ENCODE measurements at places on chromosomes 7 and 10.

- DNase-seq = no peak
Observed at GRCh38 chr10:48332166-48332870, 25.8 kb downstream of the MAPK8 start.

- peak; percentile 98 for DNase-seq
Observed at GRCh38 chr7:154928136-154929005, 74.6 kb downstream of the PAXIP1 start.

GRCh38 chr7:140053812-140054539 lies 8.8 kb downstream of the PARP12 start:
- peak; percentile 73 for DNase-seq

DNA sequence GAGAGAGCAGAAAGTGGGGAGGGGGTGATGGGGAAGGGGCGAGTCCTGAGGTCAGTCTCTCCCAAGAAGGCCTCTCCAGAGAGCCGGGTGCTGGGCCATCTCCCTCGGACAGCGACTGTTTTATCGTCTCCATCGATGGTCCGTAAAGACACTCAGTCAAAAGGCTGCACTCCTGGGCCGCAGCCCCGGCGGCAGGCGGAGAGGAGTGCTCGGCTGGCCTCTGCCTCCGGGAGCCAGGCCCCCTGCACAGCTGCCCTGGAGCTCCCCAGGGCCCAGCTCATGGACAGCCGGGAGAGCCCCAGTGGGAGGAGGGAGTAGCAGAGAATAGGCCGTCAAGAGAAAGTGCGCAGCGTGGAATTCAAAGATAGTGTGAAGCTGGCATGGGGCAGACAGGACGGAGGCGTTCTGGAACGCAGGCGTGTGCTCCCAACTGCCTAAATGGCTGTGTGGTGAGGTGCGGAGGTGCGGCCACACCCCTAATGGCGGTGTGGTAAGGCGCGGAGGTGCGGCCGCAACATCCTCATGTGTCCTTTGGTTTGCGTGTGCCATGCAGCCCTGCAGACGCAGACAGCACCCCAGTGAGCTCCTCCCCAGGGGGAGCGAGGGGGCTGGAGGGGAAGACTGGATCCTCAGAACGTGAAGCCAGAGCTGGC lies 477.5 kb upstream of the FOXK1 start:
- DNase-seq = no peak

- DNase-seq = no peak
Observed at GRCh38 chr10:132178672-132179545, 7.8 kb upstream of the DPYSL4 start.

- DNase-seq = no peak
Observed at GRCh38 chr10:48767373-48768143, 82.9 kb downstream of the WDFY4 start.

DNA sequence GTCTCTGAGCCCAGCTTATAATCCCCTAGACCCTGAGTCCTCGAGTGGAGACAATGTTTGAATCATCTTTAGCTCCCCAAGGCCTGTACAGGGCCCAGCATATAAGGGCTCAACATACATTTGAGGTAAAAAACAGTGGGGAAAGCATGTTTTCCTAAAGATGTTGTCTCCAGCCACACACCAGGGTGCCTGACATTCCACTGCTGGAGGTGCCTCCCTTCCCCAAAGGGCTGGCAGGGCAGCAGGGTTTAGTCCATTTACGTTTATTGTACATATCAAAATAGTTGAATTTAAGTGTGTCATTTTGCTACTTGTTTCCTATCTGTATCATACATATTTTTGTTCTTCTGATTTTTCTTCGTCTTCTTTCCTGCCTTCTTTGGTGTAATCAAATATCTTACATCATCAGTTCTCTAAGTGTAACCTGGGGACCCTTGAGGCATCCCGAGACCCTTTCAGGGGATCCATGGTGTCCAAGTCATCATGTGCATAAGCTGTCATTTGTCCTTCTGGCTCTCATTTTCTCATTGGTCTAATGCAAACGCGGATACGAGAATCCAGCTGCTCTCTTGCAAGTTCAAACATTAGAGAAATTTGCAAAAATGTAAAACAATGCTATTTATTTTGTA lies 101.6 kb downstream of the PDGFA start:
- DNase-seq = no peak

GRCh38 chr7:44470628-44471245 lies 19.7 kb downstream of the NUDCD3 start:
- no peak for DNase-seq

GRCh38 chr7:82600531-82600930 lies 157.0 kb upstream of the CACNA2D1 start:
- DNase-seq = no peak

- DNase-seq = no peak
Observed at GRCh38 chr7:12716134-12716681, 28.8 kb downstream of the ARL4A start.

DNA sequence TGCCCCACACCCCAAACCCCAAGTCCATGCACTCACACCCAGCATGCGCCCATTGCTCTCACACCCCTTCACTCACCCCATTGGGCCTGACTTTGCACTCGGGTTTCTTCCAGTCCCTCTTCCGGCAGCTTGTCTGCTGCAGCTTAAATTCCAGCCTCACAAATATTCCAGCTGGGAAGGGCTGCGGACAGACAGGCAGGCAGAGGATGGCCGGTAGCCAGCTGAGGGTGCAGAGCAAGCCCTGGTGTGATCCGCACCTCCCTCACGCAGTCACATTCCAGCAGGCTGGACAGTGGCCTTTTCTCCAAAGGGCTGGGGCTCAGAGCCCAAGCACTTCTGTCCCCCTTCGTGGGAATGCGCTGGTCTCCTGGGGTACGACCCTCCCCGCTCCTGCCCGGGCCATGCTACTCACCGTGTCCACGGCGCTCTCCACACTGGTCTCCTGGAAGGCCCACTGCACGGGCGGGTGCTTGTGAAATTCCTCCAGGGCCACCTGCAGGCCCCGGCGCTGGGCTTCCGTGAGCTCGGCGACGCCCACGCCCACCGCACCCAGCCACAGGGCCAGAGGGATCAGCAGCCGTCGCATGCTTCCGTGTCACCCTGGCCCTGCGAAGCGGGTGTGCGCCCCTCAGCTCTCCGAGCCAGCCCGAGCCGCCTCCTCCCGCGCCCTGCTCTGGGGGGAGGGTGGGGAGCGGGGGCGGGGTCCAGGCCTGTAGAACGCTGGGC lies 1.2 kb downstream of the RARRES2 start:
- no peak for DNase-seq

DNA sequence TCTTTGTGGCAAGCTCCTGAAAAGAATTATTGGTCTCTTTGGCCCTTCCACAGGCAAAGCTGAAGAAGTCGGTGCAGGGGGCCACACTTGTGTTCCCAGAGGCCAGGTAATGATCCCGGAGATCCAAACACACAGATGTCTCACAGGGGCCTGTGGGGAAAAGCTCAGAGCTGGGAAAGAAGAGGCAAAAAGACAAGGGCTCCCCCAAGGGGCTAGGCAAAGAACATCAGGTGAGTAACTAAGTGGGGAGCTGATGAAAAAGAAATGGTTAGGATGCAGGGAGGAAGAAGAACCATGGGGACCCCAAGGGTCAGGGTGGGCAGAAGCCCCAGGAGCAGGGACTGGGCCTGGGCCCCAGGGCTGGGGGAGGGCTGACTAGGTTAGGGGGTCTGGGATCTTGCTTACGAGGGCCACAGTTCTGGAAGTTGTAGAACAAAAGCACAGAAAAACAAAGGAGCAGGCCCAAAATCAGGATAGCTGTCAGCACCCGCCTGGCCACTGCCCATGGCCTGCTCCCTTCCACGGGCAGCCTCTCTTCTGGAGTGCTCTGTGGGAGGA lies 1.1 kb downstream of the KEL start:
- peak; percentile 13 for DNase-seq

DNA sequence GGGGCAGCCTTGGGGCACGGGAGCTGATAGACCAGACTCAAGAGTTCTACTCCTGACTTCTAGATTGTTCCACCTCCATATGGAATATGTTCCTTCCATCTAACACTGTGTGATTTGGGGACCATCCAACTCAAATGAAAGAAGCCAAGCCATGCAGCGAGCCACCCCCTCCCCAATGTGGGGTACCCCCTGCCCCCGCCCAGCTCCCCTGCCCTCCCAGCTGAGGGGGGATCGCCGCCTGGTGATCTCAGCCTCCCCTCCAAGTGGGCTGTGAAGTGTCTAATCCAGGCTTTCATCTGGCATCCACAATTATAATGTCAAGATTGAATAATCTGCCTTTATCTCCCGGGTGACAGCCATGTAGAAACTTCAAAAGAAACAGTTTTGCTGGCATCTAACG lies 246.1 kb downstream of the RPS24 start:
- no peak for DNase-seq

DNA sequence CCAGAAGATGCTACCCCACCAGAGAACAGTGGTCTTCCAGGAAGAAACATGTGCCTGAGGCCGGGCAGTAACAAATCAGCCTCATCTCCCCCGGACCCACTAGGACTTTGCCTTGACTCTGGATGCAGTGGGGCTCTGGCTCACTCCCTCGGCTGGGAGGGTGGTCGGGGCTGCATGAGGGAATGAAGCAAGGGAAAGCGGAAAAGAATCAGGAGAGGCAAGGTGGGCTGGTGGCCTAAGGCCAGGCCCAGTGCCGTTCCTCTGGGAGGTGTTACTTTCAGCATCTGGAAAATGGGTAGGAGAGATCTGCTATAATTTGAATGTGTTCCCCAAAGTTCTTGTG lies 51.8 kb downstream of the CLEC2L start:
- DNase-seq = no peak

DNA sequence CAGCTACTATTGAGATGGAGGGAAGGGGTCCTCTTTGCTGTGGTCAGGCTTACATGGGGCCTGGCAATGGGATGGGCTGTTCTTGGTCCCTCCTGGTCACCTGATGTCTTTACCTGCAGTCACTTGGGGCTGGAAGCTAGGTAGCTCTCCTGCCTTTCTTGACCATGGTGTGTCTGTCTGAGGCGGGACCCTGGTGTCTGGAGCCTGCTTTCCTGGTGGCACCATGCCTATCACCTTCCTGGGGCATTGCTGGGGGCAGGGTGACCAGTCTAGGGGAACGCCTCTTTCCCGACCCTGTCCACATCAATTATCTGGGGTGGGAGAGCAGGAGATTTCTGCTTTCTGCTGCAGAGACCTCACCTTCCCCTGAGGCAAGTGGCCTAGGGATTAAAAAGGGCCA lies 55.6 kb downstream of the ARHGAP22 start:
- DNase-seq = no peak

DNA sequence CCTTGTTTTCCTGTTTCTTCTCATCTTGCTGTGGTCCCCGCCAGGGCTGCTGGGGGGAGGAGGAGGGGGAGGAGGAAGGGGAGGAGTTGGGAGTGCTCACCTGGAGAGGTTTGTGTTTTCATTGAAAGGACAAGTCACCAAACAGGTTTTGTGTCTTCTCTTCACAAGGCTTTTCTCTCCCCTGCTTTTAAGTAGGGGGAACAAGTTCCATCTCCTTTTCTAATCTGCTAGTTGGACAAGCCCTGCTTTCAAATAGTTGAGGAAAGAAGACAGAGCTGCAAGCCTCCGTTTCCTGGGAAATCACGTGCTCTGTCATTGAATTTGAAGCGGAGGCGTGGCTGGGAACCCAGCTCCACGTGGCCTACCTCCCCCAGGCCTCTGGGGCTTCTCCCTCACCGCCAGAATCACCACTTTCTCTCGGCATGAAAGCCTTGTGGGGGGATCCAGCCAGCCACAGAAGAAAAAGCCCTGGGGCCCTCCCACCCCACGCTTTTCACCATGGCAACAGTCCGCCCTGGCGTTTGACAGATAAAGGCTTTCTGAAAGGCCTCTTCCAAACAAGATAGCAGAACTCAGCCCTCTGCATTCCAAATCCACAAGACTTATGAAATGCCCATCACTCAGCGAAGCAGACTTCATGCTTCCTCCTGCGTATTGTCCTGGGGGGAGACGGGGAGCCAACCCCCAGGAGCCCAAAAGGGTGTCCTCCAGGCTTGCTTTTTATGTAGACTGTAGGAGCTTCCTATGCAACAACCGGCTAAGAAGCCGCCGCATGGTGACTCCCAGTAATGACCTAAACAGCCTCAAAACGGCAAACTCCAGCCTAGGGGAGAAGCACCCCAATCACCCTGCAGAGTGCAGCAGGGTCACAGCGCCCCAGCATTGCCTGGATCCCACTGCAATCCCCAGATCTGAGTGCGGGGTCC lies 51.7 kb downstream of the PROSER2 start:
- no peak for DNase-seq

DNA sequence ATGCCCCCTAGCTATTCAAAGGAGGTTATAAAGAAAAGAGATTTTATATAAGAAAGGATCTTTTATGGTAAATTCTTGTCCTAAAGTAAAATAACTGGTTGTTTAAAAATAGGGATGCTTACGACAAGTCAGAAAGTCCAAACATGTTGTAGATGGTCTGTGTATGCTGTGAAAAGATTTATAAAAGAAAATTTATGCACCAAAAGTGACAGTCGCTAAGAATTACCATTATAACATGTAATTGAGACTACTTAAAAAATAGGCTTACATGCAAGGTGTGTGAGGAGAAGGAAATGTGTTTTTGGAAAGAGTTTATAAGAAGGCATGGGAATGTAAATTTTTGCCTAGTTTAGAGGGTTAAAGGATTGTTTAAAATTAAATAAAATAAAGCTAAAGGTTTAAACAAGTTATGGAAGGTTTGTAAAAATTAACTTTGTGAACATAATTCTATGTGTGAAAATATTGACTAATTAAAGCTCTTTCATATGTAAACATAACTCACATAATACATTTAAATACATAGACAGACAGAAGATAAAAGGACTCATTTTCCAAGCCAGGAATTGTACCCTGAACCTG lies 118.5 kb downstream of the LYZL1 start:
- no peak for DNase-seq

- DNase-seq = no peak
Observed at GRCh38 chr7:155053002-155053401, 17.1 kb upstream of the HTR5A start.

GRCh38 chr10:55351431-55351830 lies 550.4 kb upstream of the PCDH15 start:
- no peak for DNase-seq

- no peak for DNase-seq
Observed at GRCh38 chr10:95459446-95460045, 101.6 kb downstream of the SORBS1 start.

- no peak for DNase-seq
Observed at GRCh38 chr7:1963575-1963974, 269.2 kb downstream of the MAD1L1 start.

GRCh38 chr7:45978731-45979211 lies 57.7 kb upstream of the IGFBP3 start:
- no peak for DNase-seq

DNA sequence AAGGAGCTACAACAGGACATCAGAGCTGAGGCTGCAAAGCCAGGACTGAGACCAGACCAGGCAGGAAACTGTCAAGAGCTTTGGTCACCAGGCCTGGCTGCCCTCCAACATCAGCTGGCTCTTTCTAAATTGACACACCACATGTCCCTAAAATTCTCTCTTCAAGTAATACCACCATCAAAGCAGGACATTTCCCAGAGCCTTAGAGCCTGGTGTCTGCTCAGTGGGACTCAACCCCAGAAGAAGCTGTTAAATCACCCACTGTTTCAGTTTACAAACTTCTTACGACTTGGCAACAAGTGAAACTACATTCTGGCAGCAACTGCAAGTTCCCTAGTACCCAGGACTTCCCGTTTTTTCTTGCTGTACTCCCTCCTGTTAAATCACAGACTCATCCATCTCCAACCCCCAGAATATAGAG lies 3.8 kb upstream of the IL6 start:
- peak; percentile 35 for DNase-seq

All from MM.1S (cell line).